ENCODE measurements at places on chromosomes 5 and 9.

DNA sequence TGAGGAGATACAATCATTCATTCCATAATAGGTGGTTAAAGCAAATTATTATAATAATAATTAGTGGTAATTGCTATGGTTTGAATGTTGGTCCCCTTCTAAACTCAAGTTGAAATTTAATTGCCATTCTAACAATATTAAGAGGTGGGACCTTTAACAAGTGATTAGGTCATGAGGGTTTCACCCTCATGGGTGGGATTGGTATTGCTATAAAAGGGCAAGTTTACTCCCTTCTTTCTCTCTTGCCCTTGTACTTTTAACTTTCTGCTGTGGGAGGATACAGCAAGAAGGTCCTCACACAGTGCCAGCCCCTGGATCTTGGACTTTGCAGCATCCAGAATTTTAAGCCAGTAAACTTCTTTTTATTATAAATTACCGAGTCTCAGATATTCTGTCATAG, 101.9 kb upstream of the PARP8 start:
- no peak for DNase-seq

GRCh38 chr5:16859346-16859745, 76.7 kb downstream of the MYO10 start:
- no peak for DNase-seq

DNA sequence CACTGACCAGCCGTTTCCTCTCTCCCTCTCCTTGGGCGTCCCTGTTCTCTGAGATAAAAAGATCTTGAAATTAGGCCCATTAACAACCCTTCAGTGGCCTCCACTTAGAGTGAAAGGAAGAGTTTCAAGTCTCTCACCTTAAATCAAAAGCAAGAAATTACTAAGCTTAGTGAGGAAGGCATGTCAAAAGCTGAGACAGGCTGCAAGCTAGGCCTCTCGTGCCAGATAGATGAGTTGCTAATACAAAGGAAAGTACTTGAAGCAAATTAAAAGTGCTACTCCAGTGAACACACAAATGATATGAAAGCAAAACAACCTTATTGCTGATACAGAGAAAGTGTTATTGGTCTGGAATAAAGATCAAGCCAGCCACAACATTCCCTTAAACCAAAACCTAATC, 331.3 kb upstream of the SEMA6A start:
- no peak for DNase-seq

DNA sequence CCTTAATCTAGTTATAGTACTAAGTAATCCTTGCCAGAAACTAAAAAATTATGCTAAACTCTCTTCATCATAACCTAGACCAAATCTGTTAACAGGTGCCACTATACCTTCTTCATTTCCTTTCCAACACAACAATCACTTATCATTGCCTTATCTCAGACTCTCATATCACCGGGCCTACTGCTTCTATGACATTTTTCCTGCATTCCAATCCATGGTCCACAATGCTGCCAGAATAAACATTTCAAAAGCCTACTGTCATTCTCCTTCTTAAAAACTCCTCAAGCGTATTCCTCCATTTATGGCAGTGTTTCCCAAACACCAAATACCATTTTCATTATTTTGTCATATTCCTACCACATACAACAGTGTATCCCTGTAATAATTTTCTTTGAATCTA, 6.5 kb downstream of the PPP6C start:
- peak; percentile 29 for DNase-seq

DNA sequence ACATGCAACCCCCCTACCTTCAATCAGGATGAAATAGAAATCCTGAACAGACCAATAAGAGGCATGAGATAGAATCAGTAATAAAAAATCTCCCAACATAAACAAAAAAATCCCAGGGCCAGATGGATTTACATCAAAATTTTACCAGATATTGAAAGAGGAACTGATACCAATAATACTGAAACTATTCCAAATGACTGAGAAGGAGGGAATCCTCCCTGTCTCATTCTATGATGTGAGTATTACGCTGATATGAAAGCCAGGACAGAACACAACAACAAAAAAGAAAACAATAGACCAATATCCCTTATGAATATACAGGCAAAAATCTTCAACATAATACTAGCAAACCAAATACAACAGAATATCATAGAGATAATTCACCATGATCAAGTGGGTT, 109.0 kb upstream of the SMC2 start:
- DNase-seq, result no peak

DNA sequence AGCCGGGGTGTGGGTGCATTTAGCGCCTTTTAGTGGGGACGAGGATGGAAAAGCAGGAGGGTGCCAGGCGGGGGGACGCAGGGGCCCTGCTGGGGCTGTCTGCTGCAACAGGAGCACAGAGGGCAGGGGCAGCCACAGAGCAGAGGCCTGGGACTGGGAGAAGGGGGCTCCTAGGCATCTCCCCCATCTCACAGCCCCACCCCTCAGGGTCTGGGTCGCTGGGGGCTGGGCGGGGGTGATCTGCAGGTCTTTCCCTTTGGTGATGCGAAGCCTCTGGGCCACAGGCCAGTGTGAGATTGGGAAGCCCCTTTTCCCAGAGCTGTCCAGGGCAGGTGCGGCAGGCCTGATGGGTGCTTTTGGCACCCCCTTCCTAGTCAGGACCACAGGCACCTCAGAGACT, 4.8 kb downstream of the TOR2A start:
- no peak for DNase-seq

- no peak for DNase-seq
These were observed 110.8 kb downstream of the LHFPL2 start for GRCh38 chr5:78537821-78538220.

- DNase-seq, result no peak
These were observed 6.3 kb downstream of the MYO10 start for GRCh38 chr5:16929831-16930230.

GRCh38 chr9:36442710-36443109, 42.6 kb upstream of the RNF38 start:
- no peak for DNase-seq

DNA sequence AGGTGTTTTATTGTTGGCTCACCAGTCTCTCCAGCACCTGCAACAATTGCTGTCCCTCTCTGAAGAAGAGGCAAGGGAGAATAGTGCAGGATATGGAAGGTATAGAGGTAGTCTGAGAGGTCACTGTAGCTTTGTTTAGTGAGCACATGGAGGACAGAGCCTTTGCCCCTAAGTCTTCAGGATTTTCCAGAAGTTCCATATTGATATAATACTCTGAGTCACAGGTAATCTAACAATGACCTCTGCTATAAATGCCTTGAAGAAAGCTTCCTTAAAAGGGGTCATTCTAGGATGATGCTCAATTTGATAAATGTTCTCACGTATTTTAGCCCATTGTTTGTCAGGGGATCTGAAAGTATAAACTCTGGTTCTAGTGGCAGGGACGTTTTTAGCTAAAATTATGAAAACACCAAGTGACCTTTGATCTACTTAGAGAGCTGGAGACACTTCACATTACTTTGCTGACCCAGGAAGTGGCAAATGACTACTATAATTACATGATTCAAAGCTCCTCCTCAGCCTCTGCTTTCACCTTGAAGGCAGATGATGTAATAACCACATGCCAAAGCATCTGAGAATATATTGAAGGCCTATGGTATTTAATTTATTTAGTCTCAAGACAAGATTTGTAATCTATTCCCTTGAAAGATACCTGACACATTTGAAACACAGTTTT, 366.9 kb upstream of the NUDT12 start:
- no peak for DNase-seq

- DNase-seq, result no peak
These were observed 213.8 kb downstream of the ADCY2 start for GRCh38 chr5:7609726-7610125.

DNA sequence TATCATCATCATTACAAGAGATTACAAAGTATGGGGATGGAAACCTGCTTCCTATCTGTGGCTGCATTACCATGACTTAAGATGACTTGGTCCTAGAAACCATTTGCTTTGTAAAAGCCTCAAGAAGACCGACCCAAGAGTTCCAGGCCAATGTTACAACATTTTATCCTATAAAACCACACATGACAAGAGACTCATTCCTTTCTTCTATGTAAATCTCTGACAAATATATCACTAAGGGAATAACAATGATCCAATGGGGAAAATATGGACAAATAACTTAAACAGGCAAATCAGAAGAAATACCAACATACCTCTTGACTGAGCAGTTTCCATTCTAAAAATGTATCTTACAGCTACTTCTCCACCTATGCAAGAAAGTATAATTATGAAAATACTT, 44.3 kb upstream of the VPS13A start:
- DNase-seq, result no peak

DNA sequence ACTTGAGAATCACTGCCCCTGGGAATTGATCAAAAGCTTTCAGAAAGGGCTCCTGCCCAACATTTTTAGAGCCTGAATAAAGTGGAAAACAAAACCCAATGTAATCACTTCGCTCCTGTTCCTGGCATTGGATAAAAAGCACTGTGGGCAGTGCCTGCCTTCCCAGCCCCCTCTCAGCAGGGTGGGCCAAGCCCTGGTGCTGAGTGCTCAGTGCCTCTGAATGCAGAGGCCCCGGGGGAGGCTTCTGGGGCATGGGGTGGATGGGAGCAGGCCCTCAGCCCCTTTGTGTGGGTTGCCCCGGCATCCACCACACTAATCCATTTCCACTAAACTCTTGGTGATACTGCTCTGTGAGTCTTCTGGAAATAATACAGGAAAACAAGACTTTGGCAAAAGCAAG, 55.6 kb downstream of the CFAP90 start:
- no peak for DNase-seq

DNA sequence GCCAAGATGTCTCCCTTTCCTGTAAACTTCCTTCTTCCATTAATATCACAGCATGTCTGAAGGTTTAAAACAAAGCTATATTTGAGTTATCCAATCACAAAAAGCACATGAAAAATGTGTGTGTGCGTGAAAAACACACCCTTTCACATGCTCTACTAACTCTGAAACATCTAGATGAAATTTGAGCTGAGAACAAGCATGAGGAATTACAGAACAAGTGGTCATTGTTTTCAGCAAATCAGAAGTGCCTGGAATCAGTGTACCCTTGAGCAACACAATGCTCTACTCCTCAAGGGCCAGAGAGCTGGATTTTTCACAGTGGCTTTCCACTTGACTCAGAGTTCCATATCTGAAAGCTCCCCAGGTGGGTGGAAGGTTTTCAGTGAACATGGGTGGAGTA, 255.9 kb downstream of the PSAT1 start:
- DNase-seq, result no peak

DNA sequence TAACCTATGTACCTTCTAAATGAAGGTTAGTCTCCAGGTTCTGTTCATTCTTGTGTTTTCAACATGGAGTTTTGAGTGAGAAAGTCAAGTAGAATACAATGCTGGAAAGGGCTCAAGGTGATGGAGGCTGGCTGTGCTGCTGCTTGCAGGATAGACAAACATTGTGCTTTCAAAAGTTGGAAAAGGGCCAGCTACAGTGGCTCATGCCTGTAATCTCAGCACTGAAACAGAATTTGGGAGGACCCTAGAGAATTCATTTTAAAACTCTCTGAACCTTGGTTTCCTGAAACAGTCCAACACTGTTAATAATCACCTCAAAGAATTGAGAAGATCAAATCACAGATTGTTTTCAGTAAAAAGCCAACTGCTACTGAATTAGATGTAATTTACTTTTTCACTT, 15.4 kb upstream of the IARS1 start:
- DNase-seq, result no peak

DNA sequence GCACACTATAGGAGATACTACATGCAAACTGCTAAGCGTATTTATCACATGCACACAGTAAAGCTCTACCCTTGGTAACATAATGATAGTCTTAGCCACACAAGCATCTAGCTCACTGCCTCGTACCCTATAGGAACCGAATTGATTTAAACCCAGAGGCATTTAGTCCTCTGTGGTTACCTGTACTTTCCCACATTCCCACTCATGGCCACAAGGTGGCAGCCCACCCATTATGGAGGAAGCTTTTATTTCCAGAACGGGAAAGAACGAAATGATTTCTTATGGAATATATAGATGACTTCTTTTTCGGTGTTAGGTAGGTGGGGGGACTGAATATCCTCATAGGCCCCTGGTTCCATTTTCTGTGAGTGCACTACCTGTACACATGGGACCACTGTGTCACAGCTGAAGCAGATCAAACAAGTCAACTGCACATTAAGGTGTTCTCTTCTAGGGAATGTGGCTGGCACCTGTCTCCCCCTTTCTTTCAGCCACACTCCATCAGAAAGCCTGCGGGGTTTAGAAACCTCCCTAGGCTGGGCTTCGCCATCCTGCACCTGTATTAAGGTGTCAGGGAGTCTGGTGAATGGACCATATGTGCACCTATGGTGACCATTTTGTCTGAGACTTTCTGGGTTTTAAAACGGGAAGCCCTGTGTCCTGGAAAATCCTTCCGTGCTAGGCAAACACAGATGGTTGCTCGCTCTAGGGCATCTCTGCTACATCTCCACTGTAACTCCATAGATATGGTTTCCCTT, 313.2 kb downstream of the SLIT3 start:
- DNase-seq, result peak; percentile 17

DNA sequence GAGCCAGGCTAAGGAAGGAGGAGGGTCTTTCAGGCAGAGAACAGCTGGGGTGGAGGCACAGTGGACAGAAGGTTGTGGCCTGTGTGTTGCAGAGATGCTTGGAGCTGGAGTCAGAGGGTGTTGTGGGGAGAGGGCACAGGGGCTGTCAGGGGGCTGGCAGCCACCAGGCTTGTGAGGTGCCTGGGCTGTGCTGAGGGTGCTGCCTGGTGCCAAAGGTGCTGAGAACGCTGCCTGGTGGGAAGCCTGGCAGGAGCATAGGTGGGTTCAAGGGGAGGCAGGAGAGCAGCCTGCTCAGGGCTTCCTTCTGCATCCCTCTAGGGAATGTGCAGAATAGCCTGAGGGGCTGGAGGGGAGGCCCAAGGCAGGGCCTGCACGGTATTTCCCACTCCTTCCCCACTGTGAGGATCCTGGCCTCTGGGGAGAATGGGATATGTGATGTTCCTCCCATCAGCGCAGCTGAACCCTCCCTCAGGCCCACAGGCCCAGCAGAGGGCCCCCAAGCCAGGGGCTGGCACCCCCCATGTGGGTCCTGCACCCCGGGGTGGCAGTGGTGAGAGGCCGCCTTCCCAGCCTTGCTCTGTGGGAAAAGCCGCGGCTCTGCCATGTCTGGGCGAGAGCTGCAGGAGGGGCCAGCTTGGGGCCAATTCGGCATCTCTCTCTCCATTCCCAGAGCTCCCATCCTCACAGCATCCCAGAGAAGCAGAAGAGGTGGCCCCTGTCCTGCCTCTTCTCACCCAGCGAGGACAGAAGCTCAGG, 76.3 kb downstream of the CACNA1B start:
- no peak for DNase-seq

GRCh38 chr5:39175273-39175955, 43.9 kb downstream of the FYB1 start:
- DNase-seq, result no peak
